Activated CD4-positive, alpha-beta T cell treated with anti-CD3 and anti-CD28 coated beads for 4 hours (primary cell): ENCODE measurements at places on chromosomes 2 and 18.

DNA sequence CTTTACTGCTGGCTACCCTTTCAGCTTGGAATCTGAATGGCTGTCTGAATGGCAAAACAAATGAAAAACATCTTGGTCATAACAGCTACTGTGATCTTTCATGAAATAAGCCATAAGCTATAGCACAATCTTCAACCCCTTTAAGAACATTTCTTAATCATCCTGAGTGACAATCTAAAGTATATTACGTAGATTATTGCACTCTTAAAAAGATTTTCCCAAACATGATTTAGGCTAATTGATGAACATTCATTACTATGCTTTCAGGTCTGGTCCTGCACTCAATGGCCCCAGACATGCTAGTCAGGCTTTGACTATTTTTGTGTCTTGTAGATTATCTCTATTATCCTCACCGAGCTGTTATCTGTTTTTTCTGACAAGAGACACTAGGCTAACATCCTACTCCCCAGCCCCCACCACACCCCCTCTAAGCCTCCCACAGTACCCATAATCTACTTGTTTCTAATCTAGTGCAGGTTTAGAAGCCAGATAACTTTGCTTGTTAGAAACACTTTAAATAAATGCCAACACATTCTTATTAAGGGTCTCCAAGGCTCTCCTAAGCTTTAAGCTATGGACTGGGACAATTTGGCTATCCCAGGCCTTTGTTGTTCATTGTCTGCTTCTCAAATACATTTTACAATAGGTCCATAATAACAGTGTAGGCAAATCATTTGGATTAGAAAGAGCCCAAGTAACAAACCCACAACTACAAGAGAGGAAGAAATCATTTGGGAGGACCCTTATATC is 4.2 kb downstream of the SMAD2 start:
- DNase-seq, result no peak

GRCh38 chr2:25257032-25257552 is 84.6 kb downstream of the DNMT3A start:
- DNase-seq, result no peak

- no peak for DNase-seq
Measured at GRCh38 chr2:145752091-145752806, 1232.3 kb upstream of the ZEB2 start.

GRCh38 chr2:8819194-8819593 is 18.2 kb downstream of the KIDINS220 start:
- DNase-seq, result no peak
